K562 (cell line): ENCODE measurements at places on chromosomes 11 and 22.
A peak's percentile ranks its signal among the peaks of the same experiment; 100 is the strongest.

- peak; percentile 52 for DNase-seq
These were observed 43.1 kb downstream of the SCGB1A1 start for GRCh38 chr11:62461740-62462507.

DNA sequence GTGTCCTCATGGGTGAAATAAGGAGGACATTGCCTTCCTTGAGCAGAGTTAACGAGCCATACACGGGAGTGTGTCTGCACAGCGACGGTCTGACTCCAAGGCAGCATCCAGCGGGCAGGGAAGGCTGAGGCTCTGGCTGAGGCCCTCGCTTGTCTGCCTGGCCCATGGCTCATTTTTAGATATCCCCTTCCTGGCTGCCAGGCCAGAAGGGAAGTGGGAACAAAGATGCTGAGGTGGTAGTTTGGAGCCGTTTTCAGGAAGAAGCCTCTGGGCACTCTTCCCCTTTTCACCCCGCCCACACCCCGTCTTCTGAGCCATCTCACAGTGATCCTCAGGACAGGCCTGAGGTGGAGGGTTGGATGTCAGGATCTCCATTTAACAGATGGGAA, 3.0 kb upstream of the SLCO2B1 start:
- DNase-seq: no peak

GRCh38 chr22:42214633-42215415, 55.6 kb downstream of the TCF20 start:
- no peak for DNase-seq

DNA sequence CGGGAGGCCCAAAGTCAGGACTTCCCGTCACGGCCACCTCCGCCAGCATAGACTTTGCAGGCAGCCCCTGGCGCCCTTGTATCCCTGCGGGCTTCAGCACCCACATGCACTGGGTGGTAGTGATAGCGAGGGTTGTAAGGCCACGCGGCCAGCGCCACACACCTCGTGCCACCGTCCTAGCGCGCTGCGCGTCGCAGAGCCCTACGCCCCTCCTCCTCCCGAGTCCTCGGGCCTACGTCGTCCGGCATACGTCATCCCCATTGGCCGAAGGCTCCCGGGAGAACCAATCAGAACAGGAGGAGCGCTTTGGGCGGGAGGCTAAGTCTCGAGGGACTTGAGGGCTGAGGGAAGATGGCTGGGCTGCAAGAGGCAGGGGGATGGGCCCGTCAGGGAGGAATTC, 1.3 kb upstream of the BTBD18 start:
- no peak for DNase-seq

GRCh38 chr22:26431261-26431995, 2.4 kb downstream of the ASPHD2 start:
- no peak for DNase-seq

DNA sequence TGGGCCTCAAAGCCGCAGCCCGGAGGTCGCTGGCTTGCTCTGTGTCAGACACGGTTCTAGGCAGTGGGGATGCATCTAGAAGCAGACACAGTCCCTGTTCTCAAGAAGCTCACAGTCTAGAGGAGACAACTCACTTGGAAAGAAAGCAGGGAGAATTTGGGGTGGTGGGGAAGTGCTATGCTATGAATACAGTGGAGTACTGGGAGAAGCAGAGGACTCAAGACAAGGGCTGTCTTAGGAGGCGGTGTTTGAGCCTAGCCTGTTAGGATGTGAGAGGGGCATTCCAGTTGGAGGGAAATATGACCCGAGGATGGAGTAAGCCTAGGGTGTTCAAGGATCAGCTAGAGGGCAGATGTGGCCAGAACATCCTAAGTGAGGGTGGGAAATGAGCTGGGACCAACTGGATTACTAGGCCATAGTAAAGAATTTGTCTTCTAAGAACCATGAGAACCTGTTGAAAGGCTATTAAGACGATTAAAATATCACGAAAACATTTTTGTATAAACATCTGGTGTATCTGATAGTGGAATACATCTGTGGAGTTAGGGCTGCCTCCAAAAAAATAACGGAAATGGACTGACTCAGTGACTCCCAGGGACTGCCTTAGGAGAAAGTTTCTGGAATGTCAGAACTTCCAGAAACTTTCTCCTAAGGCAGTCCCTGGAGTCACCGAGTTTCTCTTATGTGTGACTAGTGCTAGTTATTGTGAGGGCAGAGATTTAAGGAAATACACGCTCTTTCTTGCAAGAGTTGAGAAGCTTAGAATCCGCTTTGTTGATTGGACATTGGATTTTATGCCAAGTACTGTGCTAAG, 1.1 kb upstream of the PITPNB start:
- no peak for DNase-seq

DNA sequence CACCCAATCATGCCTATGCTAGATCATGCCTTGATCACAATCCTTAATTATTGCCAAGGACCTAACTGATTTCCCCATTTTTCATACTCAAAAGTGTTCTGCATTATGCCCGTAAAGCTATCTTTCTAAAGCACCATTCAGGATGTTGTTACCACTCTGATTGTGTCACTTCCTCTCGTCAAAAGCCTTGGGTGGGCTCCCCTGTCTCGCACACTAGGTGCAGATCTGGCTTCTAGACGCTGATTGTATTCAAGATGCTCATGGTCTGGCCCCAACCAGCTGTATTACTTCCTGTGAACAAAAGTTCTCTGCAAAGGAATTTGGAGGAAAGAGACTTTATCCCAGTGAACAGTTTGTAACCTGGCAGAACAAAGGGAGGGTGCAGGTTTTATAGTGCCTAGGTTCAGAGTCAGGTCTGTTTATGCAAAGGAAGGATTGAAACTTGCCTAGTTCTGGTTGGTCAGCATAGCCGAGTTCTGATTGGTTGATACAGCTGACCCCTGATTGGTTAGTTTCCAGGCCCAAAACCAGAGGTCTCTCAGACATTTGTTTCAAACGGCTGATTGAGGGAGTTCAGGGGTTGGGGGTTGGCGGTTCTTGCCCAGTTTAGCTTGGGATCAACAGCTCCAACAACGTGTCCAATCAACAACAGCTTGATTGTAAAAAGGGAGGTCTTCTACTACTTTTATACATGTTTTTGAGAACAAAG, 25.4 kb downstream of the ATG13 start:
- peak; percentile 61 for DNase-seq

DNA sequence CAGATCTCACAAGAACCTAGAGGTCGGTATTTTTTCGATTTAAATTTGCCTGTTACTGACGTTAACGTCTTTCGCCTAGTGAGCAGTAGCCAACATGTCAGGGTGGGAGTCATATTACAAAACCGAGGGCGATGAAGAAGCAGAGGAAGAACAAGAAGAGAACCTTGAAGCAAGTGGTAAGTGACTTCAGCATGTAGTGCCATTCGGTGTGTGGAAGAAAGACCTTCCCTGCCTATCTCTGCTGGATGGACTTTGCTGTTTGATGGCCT, 750 bp downstream of the XRCC6 start:
- no peak for DNase-seq
